Calu3 (cell line): ENCODE measurements at places on chromosomes 3 and 15.

GRCh38 chr3:170802164-170803151 lies 67.5 kb downstream of the RPL22L1 start:
- DNase-seq, result no peak

GRCh38 chr3:134423153-134423552 lies 48.9 kb upstream of the AMOTL2 start:
- peak; percentile 19 for DNase-seq

- DNase-seq, result peak; percentile 68
Observed at GRCh38 chr3:137692803-137693431, 71.2 kb upstream of the SOX14 start.

DNA sequence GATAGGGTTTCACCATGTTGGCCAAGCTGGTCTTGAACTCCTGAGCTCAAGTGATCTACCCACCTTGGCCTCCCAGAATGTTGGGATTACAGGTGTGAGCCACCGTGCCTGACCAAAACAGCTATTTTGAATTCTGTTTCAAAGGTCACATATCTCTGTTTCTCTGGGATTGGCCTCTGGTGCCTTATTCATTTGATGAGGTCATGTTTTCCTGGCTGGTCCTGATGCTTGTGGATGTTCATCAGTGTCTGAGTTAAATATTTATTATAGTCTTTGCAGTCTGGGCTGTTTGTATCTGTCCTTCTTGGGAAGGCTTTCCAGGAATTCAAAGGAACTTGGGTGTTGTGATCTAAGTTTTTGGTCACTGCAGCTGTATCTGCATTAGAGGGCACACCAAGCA lies 5.1 kb downstream of the PATL2 start:
- DNase-seq, result no peak

- no peak for DNase-seq
Observed at GRCh38 chr3:172696357-172696756, 14.5 kb downstream of the NCEH1 start.

- no peak for DNase-seq
Observed at GRCh38 chr3:194397757-194398312, 1.2 kb downstream of the GP5 start.

DNA sequence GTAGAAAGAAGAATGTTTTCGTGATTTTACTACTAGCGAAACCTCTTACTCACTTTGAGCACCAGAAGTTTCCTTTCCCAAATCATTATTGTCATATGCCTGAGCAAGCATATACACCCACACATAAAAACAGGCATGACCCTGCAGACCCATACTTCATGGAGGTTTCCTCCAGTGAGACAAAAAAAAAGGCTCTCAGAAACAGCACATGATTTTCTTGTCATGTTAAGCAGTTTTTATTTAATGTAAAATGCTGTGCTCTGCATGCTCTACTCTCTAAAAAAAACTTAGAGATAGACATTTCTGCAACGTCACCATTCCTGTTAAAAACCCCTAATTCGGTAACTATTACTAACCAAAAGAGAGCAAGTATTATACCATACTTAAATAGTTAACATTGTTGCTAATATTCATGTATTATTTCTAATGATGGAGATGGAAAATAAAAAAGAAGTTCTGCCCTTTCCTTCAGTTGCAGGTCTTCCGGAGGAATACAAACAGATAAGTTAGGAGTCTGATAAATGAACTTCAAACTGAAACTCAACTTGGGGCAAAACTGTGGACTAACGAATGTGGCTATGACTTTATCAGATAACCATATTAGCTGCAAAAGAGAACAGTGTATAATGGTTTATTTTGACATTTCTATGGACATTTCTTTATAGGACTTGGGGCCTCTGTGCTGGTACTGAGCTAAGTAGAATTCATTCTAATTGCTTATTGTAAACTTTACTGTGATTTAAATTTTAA lies 15.9 kb downstream of the CD200R1 start:
- no peak for DNase-seq

GRCh38 chr15:26178640-26179220 lies 315.6 kb upstream of the ATP10A start:
- no peak for DNase-seq

- DNase-seq, result no peak
Observed at GRCh38 chr15:24901409-24901808, 53.4 kb upstream of the SNRPN start.

GRCh38 chr3:107268469-107268868 lies 108.8 kb upstream of the CCDC54 start:
- no peak for DNase-seq

GRCh38 chr3:114903213-114903612 lies 243.9 kb downstream of the ZBTB20 start:
- DNase-seq, result no peak

GRCh38 chr3:145798696-145799537 lies 362.1 kb downstream of the PLOD2 start:
- DNase-seq, result no peak

- DNase-seq, result no peak
Observed at GRCh38 chr15:46088486-46089445, 453.9 kb downstream of the SQOR start.

GRCh38 chr3:28280781-28281180 lies 39.4 kb downstream of the CMC1 start:
- no peak for DNase-seq

GRCh38 chr3:45055032-45055410 lies 28.9 kb downstream of the CLEC3B start:
- DNase-seq, result no peak

- DNase-seq, result no peak
Observed at GRCh38 chr3:170225166-170225565, 2.9 kb downstream of the PRKCI start.

GRCh38 chr15:70152070-70152480 lies 54.4 kb upstream of the TLE3 start:
- DNase-seq, result no peak

DNA sequence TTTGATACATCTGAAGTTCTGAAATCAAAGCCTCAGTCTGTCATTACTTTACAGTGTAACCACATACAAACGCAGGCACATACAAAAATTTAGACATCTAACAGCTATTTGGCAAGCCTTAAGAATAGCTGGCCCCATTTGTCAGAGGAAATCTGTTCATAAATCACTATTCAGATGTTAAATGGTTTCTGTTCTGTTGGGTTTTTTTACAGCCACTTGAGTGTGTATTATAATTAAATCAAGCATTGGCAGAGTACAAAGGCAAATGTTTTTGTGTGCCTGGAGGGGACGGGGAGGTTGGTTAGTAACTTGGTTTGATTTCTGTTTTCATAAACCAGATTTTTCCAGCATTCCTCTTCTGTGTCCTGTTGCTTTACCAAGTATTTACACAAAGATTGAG lies 24.1 kb downstream of the PIGB start:
- DNase-seq, result no peak

- peak; percentile 60 for DNase-seq
Observed at GRCh38 chr15:65869954-65870871, 922 bp downstream of the RAB11A start.

- DNase-seq, result no peak
Observed at GRCh38 chr3:141125351-141125750, 74.2 kb downstream of the SPSB4 start.

GRCh38 chr3:188060840-188061544 lies 93.0 kb upstream of the LPP start:
- DNase-seq, result peak; percentile 72

- no peak for DNase-seq
Observed at GRCh38 chr15:44092221-44092620, 102.8 kb downstream of the FRMD5 start.

DNA sequence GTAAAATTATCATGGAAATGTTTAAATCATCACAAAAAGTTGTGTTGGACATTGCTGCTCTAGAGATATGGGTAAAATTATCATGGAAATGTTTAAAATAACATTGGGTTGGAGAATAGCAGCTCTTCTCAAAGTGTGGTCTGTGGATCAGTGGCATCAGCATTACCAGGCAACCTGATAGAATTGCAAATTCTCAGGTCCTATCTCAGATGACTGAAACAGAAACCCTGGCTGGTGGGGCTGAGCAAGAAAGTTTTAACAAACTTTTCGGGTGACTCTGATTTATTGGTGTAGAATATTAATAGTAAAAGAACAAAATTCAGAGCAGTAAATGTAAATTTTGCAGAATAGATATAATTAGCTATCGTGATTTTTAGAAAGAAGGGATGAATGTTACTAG lies 28.9 kb downstream of the NXPE3 start:
- DNase-seq, result no peak

DNA sequence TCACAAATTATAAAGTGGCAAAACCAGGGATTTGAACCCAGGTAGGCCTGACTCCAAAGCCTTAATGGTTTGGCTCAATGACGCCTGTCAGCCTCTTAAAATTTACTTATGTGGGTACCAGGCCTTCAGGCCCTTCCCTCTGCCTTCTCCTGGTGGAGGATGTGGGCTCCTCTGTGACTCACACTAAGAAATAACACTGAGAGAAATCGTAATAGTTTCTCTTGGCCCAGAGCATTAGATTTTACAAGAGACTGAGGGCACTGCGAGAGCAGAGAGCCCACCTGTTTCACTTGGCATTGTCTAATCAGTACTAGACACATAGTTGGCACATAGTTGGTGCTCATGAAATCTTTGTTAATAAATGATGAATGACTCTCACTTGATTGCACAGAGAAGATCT lies 505.2 kb downstream of the SHQ1 start:
- no peak for DNase-seq

GRCh38 chr3:112514527-112515128 lies 15.4 kb upstream of the BTLA start:
- no peak for DNase-seq

- DNase-seq, result no peak
Observed at GRCh38 chr3:32454731-32455608, 47.7 kb downstream of the CMTM6 start.

DNA sequence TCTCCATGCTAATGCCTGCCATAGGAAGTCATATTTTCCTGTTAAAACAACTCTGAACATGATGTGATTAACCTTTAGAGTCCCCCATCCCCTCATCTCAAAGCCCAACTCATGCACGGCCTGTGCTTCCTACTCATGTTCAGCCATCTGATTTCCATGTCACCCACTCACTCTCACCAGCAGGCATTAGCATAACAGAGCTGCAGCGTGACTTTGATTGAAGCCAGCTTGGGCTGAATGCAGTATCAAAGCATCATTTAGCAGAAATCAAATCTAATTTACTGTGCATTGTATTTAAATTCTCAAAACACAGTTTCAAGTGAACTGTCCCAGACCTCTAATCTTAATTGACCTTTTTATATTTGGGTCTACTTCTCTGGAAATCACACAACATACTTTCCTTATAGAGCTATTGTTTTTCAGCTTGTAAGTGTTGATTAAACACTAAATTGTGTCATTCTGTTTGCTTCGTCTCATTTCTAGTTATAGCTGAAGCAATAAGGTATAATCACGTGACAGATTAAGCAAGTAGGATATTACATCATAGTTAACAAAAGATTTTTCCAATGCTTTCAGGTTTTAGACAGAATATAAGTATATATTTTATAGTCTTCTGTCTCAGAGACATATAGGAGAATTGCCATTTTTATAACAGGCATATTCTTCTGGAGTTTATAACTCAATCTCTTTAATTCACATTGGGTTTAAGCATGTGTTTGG lies 501.5 kb downstream of the ROBO2 start:
- DNase-seq, result no peak

GRCh38 chr15:31333119-31333518 lies 6.5 kb downstream of the KLF13 start:
- no peak for DNase-seq

DNA sequence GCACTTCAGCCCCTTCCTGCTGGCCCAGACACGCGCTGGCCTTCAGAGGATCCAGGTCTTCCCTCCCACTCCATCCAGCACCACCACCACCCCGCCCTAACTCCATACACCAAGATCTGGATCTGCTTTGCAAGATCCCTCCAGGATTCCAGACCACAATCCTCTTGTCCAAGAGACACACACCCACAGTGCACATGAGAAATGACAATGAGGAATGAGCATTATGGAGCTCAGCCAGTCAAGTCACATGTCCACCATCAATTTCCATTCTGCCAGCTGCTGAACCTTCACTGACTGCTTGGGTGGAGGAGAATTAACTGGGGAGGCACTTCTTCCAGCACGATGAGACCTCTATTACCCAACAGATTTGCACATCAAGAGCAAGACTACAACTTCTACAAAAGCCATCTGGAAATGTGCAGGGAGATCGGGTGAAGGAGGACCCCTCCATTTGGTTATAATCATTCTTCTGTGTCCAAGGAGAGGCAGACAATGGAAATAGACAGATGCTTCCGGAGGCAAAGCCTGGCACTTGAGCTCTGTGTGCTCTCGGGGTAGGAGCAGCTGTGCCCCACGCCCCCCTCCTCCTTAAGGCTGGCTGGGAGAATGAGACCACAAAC lies 12.3 kb upstream of the SPATA12 start:
- no peak for DNase-seq

GRCh38 chr15:92366381-92366780 lies 27.3 kb upstream of the ST8SIA2 start:
- DNase-seq, result no peak

GRCh38 chr3:130935761-130936492 lies 42.0 kb downstream of the ATP2C1 start:
- no peak for DNase-seq

GRCh38 chr3:194031867-194032635 lies 103.9 kb upstream of the HES1 start:
- peak; percentile 36 for DNase-seq

DNA sequence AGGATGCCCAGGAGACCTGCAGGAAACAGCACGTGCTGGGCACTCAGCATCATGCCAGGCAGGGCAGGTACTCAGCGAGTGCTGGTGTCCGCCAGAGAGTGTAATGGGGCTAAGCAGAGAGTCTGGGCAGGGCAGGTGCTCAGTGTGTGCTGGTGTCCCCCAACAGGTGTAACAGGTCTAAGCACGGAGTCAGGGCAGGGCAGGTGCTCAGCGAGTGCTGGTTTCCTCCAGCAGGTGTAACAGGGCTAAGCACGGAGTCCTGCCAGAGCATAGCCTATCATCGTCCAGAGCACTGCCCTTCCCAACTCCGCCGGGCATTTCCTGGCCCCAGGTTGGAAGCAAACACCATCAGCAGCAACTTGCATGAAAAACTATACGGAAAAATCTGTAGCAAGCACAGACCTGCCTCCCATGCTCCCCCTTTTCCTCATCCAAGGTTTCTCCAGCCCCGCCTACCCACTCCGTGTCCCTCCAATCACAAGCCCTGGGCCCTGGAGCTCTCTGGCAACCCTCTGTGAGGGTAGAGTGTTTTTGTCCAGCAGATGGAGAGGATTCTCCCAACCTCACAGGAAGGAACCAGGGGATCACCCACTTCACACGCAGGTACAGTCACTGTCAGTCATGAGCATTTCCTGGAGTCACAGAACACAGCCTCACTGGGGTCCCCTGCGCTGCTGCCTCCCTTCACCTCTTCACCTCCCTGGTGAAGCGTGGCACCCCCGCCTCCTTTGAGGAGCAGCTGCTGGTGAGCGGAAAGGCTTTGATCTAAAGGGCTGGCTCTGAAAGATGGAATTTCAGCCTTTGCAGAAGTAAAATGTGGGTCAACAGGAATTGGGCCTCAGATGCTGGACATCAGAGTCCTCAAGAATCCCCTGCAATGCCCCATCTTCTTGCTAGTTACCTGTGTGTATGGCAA lies 302.5 kb downstream of the OCA2 start:
- no peak for DNase-seq
